ENCODE measurements at places on chromosomes 12 and 14.
A peak's percentile ranks its signal among the peaks of the same experiment; 100 is the strongest.

GRCh38 chr12:128848371-128848770 lies 4.9 kb upstream of the GLT1D1 start:
- no peak for DNase-seq

DNA sequence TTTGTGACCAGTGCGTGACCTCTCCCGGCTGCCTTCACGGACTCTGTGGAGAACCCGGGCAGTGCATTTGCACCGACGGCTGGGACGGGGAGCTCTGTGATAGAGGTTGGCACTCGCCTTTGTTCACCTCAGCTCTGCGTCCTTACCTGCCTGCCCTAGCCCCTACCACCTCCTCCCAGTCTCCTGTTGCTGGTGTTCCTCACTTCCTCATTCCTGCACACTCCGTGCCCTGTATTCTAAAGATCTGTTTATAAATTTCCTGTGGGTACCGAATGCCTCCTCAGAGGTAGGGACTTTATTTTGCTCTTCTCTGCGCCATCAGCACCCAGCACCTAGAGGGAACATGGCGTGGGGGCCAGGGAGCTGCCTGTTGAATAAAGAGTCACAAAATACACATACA lies 2.3 kb downstream of the DLK1 start:
- DNase-seq, result no peak

GRCh38 chr12:95863337-95863736 lies 4.6 kb downstream of the SNRPF start:
- no peak for DNase-seq

DNA sequence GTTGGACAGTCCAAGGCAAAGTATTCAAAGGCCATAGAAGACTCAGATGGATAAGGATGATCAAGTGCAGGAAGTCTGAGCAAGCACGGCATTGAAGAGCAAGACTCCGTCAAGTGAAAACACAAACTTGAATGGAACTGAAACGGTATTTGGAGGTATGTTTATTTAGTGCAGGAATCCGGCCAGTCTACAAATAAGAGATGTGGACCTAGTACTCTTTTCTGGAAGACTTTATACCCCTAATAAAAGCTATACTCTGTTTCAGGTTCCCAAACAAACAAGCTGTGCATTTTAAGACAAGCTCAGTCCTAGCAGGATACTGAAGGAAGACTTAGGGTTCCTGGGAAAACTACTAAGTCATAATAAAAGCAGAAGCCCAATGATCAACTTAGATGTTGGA lies 100.8 kb upstream of the NEDD1 start:
- DNase-seq, result no peak

DNA sequence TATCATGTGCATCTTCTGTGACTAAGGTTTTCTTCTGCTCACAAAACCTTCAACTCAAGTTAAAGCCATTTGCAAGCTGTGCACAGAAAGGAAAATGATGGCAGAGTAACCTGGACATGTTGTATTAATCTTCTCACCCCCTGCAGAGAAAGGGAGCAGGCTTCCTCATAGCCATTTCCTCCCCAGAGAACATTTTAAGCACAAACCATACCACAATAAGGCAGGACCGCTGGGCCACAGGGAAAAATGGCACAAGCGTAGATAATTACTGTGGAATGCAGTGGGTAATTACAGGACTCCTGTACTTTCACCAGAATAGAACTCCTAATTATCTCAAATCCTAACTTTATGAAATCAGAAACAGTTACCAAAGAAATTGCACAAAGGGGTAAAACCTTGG lies 215.7 kb downstream of the KIF21A start:
- no peak for DNase-seq

DNA sequence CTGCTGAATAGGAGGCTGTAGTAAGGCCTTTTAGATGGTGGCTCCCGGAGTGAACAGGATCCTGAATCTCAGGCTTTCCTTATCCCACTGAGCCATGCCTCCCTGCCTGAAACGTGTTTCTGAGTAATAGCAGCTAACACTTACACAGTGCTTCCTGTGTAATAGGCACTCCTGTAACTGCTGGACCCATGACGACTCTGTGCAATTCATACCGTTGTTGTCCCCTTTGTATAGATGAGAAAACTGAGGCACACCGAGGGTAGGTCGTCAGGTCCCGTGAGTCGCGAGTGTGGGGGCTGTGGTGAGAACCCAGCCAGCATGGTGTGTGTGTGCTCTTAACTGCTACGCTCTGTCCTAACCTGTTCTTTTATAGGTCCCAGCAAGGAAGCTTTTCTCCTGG lies 193.6 kb downstream of the CACNA1C start:
- no peak for DNase-seq

DNA sequence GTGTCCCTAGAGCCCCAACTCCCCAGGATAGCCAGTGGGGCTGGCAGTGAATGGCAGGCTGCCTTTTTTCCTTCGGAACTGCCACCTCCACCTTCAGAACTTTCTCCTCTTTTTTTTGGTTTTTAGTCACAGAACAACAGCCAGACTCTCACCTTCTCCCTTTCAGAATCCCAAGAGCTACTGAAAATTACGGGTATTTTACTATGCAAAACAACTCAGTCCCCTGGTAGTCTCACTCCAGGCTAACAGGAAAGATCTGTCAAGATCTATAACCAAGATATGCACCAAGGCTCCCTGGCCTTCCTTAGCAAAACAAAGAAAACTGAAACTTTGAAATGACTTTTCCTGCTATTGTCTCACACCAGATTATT lies 12.5 kb downstream of the PLEKHG6 start:
- no peak for DNase-seq

DNA sequence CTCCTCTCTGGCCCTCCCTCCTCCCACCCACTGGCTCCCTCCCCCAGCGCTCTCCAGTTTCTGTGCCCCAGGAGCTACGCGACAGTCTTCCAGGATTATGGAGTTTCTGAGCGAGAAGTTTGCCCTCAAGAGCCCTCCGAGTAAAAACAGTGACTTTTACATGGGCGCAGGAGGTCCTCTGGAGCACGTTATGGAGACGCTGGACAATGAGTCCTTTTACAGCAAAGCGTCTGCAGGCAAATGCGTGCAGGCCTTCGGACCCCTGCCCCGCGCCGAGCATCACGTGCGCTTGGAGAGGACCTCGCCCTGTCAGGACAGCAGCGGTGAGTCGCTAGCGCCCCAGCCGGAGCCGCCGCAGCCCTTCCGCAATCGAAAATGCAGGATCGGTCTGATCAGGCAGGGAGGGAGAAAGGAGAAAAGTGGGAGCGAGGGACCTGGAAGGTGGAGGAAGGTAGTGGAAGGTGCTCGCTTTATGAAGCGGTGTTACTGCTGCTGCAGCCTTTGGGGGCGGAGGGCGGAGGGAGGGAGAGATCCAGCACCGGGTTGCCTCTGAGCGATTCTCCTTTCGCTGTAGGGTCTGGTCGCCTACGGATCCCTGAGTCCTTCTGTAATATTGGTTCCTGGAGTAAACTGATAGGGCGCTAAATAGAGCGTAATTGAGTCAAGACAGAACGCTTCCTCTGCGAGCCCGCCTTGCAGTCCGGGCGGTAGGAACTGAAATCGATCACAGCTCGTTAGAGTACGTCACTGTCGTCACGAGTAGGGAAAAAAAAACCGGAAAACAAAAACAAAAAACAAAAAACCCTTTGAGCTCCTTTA lies at the start of gene ALX1:
TSS of gene ALX1 (plus strand) at position 56 of the 819 bp plus-strand sequence. CDS start at position 98, 42 bp downstream.
- peak; percentile 26 for DNase-seq

- DNase-seq, result no peak
Measured at GRCh38 chr12:38875586-38876228, 29.7 kb downstream of the CPNE8 start.

GRCh38 chr12:41942354-41942753 lies 202.3 kb downstream of the GXYLT1 start:
- DNase-seq, result no peak

DNA sequence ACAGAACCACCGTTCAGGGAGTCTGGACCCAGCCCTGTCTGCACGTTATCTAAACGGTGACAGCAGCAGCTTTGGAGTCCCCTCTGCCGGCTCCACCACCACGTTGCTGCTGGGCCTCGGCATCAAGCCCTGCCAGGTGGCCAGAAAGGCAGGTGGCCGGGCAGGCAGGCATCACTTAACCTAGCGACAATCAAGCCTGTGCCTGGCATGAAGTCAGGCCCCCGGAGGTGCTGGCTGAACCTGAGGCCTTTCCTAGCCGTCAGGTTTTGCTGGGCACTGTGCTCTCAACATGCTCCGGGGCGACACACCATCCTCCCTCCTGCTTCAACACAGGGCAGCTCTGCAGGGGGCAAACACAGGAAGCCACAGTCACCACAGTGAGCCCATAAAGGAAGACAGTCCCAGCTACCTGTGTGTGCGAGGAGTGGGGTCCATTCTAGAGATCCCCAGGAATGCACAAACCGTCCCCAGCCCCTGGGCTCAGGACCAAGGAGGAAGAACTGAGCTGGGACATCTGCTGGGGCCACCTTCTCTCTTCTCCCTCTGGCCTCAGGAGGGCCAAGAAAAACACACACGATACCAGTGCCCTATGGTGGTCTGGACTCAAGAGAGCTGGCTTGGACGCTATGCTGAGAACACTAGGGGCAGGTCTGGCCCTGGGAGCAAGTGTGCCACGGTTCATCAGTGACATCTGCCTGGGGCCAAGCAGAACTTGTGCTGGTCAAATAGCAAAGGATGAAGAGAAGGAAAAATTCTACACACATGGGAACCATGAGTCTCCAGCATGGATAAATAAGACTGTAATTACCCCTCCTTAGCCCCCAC lies 44.7 kb downstream of the CCDC88C start:
- no peak for DNase-seq

DNA sequence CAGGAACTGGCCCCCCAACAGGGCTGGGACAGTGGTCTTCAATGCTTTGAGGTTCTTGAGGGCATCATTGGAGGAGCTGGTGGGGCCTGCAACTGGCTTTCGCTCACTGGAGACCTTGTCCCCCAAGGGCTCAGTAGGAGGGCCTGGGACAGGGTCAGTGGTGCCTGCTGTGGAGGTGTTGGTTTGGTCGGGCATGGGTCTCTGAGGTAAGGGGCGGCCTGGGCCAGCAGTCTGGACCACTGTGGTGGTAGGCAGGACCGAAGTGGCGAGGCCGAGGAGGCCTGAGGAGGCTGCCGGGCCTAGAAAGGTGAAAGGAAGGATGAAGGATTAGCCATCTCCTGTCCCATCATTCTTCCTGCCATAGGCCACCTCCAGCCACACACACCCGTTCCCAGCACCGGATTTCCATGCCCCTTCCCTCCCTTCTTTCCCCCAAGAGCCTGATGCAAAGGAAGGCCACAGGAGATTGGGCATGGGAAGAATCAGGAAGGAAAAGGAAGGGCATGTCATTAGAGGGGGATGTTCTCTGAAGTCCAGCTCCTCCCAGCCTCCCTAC lies 28.8 kb downstream of the ZFHX2 start:
- DNase-seq, result no peak

DNA sequence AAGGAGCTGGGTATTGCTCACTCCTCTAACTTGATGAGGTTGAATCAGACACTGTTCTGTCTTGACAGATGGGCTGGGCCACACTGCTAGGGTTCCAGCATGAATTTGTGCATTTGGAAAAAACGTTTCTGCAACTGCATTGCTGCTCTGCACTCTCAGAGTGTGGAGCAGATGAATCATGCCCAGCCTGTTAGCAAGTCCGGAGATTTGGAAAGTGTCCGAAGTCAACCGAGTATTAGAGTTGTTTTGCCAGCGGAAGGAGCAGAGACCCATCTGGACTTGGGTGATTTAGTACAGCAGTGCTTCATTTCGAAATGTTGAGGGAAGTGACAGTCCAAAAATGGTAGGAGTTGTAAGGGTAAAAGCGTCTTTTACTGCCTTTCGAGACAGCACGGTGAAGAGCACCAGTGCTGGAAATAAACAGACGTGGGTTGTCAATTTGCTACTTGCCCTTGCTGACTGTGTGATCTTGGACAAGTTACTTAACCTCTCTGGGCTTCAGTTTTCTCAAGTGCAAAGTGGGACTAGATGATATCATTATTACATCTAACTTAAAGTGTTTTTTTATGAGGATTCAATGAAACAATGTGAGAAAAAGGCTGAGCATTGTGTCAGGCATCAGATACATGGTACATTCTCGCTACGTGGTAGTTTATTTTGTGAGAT lies 139.5 kb downstream of the CHST11 start:
- DNase-seq, result no peak

GRCh38 chr14:20550926-20551325 lies 9.9 kb downstream of the RNASE9 start:
- DNase-seq, result no peak

DNA sequence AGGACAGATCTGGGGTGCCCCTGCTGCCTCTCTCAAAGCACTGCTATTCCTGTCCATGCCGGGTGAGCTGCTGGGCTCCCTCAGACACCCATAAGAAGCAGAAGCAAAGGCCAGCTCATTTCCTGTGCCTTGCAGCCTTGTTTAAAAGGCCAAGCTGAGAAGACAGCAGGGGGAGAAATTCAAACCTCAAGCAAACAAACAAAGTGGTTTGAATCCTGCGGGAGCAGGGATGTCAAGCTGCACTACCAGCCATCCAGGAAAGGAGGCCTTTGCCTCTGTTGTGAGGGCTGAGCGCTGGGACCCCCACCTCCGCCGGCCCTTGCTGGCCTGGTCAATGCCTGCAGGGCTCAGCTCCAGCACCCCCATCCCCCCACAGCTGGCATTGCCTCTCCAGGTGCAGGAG lies 176.5 kb downstream of the PIWIL1 start:
- DNase-seq, result no peak

DNA sequence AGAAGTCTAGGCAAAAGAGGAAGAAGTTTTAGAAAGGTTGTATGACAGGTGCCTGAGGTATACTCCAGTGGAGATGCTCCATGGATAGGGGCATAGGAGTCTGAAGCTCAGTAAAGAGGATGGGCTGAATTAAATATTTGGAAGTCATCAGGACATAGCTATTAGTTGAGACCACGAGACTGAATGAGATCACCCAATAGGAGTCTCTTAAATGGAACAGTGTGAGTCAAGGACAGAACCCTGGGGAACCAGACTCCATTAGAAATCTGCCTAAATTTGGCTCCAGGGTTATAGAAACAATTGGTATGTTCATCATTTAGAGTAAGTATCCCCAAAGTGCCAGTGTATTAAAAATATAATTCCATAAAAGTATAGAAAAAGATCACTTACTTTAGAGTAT lies 172.6 kb downstream of the PRKCH start:
- DNase-seq, result no peak

GRCh38 chr12:120895532-120895931 lies 8.6 kb downstream of the SPPL3 start:
- DNase-seq, result no peak

GRCh38 chr12:50542448-50542847 lies 37.7 kb downstream of the DIP2B start:
- DNase-seq, result no peak

DNA sequence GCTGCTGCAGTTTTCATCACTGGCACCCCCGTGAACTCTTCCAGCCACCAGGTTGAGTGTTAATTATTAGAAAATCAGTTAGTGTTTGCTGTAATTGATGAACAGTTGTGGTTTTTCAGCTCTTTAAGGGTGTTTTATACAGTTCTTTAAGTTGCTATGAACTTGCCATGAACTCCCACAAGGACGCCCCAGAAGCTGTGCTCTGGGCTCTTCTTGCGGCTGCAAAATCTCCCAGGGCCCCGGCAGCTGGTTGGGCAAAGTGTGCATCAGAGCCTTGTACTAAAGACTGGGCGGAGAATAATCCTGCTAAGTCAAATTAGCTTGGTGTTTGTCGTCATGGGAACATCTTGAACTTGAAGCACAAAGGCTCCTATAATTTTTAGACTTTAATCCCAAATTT lies 82.2 kb downstream of the EML1 start:
- no peak for DNase-seq

- no peak for DNase-seq
Measured at GRCh38 chr14:70701610-70702009, 59.9 kb downstream of the TTC9 start.
